Activated CD8-positive, alpha-beta T cell treated with anti-CD3 and anti-CD28 coated beads for 36 hours (primary cell): ENCODE measurements at places on chromosomes 11 and 22. TPM values are rescaled to one million over a fixed set of nuclear protein-coding genes. Genes with fewer than 3 reads are reported as not detected.

DNA sequence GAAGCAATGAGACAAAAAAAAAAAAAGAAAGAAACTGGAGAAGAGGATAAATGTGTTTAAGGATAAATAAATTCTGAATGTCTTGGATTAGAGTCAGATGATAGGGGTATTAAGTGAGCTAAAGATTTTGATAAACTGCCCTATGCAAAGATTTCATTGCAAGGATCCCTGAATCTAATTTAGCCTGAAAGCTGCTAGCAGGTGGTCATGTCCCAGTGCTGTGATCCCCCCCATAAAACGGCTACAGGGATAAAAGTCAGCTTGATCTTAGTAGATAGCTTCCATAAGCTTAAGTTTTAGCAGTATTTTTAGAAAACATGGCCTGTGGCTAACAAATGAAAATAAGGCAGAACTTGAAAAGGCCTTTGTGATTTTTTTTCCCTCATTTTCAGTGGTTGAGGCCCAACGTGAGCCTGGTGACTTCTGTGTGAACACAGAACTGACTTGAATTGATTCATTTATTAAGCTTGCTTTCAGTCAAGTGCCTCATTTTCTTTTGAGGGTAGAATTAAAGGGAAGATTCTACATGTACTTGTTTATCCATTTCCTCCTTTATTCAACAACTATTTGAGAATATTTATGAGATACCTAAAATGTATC lies 44.5 kb downstream of the CD44 start:
- no peaks in the 10 kb centered on the region for H3K27me3 ChIP-seq
- H3K27ac ChIP-seq, result peak overlapping the region; percentile 87
- peaks cover 82% of the 10 kb centered on the region for H3K4me1 ChIP-seq
- H3K4me3 ChIP-seq, result no peak overlapping the region
- DNase-seq, result no peak
- peaks cover 84% of the 10 kb centered on the region for H3K36me3 ChIP-seq

DNA sequence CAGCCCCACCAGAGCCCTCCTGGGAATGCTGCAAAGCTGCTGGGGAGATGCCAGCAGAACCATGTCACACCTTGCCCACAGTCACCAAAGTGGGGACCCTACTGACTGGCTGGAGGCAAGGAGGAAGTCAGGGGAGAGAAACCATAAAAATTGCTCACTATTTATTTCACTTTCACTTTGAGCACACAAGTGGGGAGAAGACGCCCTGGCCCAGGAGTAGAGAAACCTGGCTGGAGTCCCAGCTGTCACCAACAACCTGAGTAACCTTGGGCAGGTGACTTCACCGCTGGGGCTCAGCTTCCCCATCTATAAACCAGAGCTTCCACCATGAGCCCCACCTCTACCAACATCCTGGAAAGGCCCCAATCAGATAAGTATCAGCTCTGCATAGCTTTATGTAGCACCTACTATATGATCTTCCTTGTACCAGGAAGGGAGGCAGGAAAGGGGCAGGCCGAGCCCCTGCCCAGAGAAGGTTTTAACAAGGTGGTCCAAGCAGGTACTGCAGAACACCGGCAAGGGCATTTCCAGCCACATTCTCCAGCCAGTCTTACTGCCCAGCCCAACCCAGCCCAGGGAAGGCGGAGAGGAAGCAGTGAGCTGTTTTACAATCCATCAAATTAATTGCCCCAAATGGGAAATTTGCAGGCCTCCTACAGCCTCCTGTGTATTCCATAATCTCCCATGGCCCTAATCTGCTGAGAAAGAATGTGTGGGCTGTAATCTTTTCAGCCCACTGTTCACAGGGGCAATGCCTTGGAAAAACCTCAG lies 27.6 kb downstream of the PLEKHA7 start:
- H3K27me3 ChIP-seq, result no peaks in the 10 kb centered on the region
- DNase-seq, result peak; percentile 84
- no peak overlapping the region for H3K4me3 ChIP-seq
- no peak overlapping the region for H3K27ac ChIP-seq
- H3K4me1 ChIP-seq, result peaks cover 35% of the 10 kb centered on the region

DNA sequence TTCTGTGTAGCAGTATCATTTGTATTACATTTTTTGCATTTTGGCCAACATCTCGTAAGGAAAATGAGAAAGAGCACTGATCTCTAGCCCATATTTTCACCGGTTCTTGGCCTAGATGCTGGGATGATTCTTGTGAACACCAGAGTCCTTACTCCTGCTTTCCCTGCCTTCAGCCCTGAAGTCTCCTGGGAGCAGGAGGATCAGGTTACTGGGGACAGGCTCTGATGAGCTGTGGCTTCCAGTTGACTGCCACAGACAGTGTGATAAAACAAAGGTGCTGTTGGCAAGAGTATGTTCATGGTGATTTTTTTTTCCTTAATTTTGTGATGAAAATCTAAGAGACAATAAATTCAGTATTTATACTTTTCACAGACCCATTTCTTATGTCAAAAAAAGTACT lies 34.2 kb upstream of the ADSL start:
- peaks cover 57% of the 10 kb centered on the region for H3K36me3 ChIP-seq
- H3K27ac ChIP-seq, result no peak overlapping the region
- no peak overlapping the region for H3K4me3 ChIP-seq
- DNase-seq, result no peak
- no peaks in the 10 kb centered on the region for H3K27me3 ChIP-seq
- H3K4me1 ChIP-seq, result peaks cover 42% of the 10 kb centered on the region

DNA sequence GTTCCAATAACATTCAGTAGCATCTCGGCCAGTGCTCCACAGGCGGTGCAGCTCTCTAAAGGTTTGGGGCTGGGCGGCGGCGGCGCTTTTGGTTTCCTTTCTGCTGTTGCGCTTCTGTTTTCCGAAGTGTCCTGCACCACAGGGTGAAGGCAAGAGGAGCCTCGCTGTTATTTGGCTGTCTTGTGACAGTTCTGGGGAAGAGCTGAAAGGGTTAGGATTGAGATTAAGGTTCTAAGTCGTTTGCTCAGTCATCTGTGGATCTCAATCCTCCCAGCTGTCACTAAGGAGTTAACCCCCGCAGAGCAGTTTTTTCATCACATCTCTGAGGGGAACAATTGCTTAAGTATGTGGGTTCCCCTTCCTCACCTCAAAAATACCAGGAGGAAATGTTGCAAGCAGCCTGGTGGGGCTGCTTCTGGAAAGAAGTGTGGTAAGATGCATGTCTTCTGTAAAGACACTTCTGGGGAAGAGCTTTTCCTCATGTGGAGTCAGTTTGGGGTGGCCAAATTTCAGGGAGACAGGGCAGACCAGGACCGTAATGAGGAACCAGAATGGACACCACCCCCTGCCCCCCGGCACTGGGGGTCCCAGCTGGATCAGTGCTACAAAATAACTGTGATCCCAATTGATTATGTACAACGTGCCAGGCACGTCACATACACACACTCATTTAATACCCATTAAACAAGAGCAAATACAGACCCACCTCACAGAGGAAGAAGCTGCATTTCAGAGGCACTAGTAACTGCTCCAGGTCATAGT lies 14.2 kb downstream of the TMEM121B start:
- peak overlapping the region; percentile 81 for H3K27ac ChIP-seq
- DNase-seq, result peak; percentile 66
- H3K4me3 ChIP-seq, result peak overlapping the region; percentile 42
- peaks cover 31% of the 10 kb centered on the region for H3K36me3 ChIP-seq

- peaks cover 14% of the 10 kb centered on the region for H3K27me3 ChIP-seq
- no peak overlapping the region for H3K27ac ChIP-seq
- no peaks in the 10 kb centered on the region for H3K4me1 ChIP-seq
- no peaks in the 10 kb centered on the region for H3K36me3 ChIP-seq
- H3K4me3 ChIP-seq, result no peak overlapping the region
These were observed 64.7 kb downstream of the TRIM29 start for GRCh38 chr11:120073196-120073595.

The KRTAP5-8 gene
- not detected for total RNA-seq

The MB gene
- not detected for total RNA-seq

The ELMOD1 gene
- not detected for total RNA-seq
